ENCODE measurements at places on chromosomes 16 and 17.
A peak's percentile ranks its signal among the peaks of the same experiment; 100 is the strongest.

- DNase-seq, result no peak
Observed at GRCh38 chr16:50839356-50839755, 97.5 kb downstream of the CYLD start.

- no peak for DNase-seq
Observed at GRCh38 chr17:64085650-64086005, 44.3 kb downstream of the ERN1 start.

GRCh38 chr17:49086649-49087048 is 45.9 kb upstream of the B4GALNT2 start:
- DNase-seq, result no peak

DNA sequence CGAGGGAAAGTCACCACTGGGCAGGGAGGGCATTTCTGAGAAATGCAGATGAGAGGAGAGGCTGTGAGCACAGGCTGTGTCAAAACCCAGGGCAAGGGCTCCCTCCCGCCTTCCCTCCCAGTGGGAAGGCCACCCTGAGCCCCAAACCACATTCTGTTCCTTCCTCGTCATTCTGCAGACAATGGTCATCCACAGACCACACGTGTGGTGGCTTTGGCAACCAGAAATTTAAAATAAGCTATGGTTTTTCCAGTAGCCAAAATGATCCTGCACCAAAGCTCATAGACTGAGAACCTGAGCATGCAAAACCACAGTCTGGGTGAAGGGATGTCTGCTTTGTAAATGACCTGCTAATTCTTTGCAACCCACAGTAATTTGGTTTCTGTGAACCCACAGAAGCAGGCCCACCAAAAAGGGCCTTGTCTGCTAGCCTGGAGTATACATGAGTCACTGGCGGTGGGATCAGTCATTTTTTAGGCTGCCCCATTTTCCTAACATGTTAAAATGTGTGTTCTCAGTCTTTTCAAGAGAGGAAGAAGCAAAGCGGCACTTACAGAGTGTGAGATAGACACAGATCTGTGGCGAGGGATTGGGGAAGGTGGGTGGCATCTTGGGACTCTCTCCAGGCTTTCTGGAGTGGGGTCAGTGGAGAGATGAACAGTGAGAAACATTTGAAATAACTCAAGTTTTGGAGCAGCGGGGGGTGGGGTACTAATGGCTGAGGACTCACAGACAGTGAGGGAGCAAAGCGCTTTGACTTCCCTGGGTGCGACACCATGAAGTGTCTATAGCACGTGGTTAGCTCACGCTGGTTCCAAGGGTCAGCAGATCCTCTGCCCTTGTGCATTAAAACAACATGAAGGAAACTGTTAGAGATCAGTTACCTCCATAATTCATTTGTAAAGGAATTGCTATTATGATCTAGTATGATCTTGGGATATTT is 20.5 kb downstream of the GRB7 start:
- DNase-seq, result no peak

GRCh38 chr17:47864791-47865216 is 13.8 kb upstream of the SP6 start:
- DNase-seq, result no peak

DNA sequence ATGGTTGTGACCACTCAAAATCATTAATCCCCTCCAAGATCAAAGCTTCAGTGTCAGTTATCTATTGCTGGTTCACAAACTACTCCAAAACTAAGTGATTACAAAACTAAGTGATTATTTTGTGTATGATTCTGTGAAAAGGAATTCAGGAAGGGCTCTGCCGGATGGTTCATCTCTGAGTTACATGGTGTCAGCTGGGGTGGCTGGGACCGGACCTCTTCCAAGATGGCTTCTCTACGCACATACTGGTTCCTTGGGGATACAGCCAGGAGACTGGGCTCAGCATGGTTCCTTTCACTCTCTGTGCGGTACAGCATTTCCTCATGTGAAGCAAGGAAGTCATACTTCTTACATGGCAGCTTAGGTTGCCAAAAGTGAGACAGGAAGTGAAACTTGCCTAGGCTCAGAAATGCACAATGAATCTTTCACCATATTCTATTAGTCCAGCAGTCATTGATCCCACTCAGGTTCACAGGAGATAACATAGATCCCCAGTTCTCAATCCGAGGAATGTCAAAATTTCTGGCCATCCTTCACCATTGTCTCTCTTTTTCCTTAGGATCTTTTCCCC is 97.9 kb upstream of the IRX6 start:
- no peak for DNase-seq

DNA sequence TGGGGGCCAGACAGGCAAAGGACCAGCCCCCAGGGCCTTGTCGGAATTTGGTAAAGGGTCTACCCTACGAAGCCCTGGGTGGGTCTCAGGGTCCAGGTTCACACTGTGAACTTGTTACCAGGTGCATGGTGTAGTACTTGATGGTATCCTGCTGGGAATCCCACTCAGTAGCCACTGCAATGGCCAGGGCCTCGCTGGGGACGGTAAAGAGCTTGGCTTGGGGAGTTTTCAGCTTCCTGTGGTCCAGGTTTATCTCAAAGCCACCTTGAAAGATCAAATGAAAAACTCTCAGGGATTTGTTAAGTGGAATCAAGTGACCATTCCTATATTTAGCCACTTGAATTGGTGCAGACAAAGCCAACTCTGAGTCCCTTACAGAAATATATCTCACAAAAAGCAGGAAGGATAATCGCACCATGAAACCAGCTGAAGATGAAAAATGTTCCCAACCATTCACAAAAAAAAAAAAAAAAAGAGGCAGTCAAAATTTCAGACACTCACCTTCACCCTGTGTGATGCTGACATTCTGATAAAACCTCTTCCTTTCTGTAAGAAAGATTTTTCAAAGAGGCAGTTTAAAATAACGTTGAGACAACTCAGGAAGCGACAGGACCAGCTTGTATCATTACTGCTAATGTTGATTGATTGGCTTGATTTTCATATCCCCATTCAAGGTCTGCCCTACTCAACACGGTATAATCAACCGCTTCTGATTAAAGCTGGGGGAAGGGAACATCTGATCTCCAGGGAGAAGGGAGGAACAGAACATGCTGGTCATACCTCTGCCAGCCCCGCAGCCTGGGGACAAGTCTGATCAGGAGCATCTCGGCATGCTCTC is 10.6 kb downstream of the ATPAF2 start:
- no peak for DNase-seq

DNA sequence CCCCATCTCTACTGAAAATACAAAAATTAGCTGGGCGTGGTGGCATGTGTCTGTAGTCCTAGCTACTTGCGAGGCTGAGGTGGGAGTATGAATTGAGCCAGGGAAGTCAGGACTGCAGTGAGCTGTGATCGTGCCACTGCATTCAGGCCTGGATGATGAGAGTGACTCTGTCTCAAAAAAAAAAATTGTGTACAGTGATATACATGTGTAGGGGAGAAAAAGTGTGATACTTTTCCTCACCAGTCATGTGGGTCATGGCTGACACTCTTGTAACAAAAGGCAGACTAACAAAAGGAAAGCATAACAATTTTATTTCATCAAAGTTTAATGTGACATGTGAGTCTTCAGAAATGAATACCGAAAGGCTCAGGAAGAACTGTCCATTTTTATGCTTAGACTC is 2.0 kb upstream of the ABCC12 start:
- DNase-seq, result no peak

DNA sequence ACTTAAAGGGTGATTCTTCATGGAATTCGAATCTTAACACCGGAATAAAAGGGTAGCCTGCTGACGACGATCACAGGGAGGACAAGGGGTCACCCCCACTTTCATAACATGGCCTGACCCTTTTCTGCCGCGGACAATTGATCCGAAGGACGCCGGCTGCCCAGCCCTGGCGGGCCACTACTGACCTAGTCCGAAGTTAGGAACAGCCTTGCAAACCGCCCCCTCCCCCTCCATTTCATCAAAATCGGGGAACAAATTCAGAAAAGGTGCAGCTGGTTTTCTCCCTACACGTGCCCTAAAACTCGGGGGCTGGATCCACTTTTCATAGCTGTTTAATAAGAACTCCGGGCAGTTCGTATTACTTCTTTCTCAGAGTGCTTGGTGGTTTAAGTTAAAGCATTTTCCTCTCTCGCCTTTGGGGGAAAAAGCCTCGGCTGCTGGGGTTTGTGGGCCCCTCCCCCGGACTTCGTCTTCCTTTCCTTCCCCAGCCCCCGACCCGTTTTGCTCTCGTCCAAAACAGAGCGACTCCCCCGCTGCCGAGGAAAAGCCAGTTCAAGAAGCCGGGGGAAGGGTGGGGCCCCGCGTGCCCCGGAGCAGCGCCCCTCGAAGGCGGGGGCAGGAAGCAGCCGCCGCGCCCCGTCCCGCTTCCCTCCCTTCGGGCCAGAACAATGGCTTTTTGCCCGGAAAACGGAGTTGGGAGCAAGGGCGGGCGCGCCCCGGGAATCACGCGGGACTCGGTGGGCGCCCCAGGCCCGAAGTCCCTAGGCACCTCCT is 641 bp upstream of the CBX2 start:
- peak; percentile 26 for DNase-seq
